ENCODE measurements at places on chromosomes 4 and X. TPM values are rescaled to one million over a fixed set of nuclear protein-coding genes. Genes with fewer than 3 reads are reported as not detected.

The ADAM29 gene
- polyA plus RNA-seq = not detected

DNA sequence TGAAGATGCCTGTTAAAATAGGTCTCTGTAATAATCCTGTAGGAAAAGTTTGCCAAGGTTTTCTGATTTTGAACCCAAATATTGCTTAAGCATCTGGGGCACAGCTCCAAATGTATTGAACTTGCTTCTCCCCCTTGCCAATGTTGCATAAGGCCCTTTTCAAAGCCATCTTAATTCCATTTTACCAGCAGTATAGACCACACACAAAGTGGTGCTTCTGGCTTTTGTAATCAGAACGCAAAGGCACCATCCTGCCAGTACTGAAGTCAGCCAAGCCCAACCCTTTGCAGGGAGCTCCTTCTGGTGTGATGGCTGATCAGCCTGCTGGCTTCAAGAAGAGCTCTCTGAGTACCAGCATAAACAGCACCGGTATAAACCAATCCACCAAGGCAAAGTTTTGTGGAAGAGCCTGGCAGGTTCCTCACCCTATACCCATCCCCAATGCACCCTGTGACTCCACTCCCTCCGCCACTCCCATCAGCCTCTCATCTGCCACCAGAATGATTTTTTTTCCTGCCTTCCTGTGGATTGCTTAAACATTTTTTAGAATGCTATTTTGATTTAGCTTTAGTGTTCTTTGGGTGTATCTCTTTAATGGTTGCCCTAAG is 39.2 kb upstream of the USP9X start:
- no peak for DNase-seq

- no peak for DNase-seq
Observed at GRCh38 chr4:25637581-25638220, 17.9 kb upstream of the SLC34A2 start.

DNA sequence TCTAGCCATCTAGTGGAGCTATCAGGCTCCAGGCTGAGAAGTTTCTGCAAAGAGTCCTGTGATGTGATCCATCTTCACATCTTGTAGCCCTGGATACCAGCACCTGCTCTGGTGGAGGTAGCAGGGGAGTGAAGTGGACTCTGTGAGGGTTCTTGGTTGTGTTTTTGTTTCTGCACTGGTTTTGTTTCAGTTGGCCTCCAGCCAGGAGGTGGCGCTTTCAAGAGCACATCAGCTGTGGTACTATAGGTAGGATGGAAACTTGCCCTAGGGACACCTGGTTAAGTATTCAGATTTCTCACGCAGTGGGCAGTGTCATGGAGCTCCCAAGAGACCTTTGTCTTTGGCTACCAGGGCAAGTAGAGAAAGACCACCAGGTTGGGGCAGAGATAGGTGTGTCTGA is 257.5 kb upstream of the SLC7A11 start:
- DNase-seq = no peak

DNA sequence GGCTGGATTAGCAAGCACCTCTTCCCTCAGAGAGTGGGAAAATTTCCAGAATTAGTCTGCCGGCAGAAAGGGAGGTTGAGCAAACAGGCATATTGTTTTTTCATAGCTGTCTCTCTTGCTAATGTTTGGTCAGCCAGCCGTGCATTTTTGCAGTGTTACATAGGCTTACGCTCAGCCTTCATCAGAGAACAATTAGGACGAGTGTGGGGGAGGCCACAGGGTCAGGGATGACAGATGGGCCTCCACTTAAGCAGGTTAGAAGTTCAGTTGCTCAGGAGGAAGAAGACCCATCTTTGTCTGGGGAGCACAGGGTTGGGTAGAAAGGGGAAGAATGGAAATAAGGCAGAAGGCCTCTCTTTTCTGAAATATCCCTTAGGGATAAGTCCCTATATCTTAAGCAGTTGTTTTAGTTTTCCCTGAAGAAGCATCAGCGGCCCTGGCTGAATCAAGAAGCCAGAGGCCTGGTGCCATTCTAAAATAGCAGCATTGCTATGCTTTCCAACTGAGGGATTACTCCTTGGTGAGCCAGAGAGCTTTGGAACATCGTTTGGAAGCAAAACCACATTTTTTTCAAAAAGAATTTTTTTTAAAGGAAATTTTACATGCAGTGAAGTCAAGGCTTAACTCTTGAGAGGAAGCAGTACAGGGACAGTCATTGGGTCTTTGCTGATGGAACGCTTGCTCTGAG is 118.8 kb downstream of the SMIM20 start:
- DNase-seq = peak; percentile 79

DNA sequence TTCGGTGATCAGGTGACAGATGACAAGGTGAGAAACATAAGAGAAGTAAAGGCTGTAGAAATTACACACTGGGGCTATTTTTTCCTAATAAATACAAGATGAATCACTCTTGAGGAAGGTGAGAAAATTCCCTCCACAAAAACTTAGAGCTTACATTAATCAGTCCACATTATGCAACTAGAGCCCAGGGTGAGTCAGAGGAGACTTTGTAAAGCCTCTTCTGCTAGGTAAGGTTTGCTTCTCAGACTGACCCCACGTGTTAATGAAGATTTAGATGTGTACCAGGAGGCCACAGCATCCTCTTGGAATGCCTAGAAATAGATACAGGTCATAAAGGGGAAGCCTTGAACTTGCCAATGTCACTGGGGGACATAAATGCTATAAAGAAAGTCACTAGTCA is 396.0 kb upstream of the SMIM31 start:
- DNase-seq = no peak

GRCh38 chrX:123803331-123803983 is 56.4 kb upstream of the XIAP start:
- no peak for DNase-seq

The SYNPO2 gene
- 162 TPM for polyA plus RNA-seq

DNA sequence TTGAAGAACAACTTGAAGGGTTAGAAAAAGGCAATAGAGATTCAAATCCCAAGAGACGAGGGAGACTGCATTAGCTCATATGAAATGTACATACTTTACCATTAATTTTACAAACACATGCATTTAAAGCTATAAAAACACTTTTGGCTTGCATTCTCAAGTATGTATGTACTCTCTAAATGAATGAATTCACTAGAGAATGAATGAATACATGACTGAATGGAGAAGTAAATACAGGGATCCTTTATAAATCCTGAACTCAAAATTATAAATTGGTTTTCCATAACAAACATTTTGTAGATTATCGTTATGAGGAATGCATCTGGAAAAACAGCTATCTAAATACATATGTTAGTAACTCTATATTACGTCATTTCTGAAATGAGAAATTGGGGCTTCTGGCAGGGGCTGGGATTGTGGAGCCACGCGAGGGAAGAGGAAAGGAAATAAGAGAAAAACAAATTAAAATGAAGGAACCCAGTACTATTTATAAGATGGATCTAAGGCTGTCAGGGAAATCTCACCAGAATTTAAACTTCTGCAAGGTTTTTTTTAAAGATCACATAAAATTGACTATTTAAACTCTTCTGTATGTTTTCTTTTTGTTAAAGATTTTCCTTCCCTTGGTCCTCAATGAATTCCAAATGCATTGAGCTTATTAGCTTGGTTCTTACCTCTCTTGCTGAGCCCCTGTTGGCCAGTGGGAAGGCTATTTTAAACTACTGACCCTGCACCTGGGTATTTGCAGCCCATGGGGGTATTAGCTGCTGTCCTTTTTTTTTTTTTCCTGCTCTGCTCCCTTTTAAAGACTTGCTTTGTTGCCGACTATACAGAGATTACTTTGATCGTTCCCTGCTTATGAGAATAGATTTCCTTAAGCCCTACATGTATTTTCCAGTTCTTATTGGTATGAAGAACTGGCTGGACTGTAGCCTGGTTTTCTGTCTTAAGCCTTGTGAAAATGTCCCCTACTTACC is 207.8 kb downstream of the ADGRL3 start:
- DNase-seq = peak; percentile 47

The SPINK2 gene
- not detected for polyA plus RNA-seq

- no peak for DNase-seq
Observed at GRCh38 chr4:37836838-37837440, 10.5 kb downstream of the PGM2 start.

DNA sequence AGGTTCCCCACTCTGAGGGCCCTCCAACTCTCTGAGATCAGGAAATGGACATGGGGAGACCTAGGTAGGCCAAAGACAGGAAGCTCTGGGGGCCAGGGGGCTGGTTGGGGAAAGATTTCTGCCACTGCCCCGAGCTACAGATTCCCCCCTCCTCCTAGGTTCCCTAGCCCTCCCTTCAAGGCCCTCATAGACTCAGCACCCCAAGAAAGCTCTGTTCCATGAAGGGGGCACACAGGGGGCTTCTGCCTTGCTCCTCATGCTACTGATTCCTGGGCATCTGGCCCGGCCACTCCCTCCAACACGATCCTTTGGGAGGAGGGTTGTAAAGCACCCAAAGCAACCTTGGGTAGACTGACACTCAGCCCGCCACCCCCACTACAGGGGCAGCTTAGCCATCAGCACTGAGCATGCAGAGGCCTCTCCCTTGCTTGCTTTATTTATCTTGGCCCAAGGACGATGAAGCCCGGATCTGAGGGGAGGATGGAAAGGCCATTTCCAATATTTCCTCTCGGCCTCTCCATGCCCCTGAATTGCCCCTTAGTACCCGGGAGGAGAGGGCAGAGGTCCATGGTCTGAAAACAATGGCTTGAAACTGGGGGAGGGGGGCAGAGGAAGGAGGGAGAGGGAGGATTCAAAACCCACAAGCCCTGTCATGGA is 146.7 kb downstream of the PJA1 start:
- DNase-seq = no peak

The OTC gene
- polyA plus RNA-seq = not detected
